Stimulated activated CD4-positive, alpha-beta T cell treated with anti-CD3 and anti-CD28 coated beads, Interleukin-2, amount 100 ng/mL, for 4 hours (primary cell): ENCODE measurements at places on chromosomes 4 and X.
A peak's percentile ranks its signal among the peaks of the same experiment; 100 is the strongest.

GRCh38 chr4:101801958-101802357 lies 11.4 kb downstream of the BANK1 start:
- DNase-seq, result no peak

- no peak for DNase-seq
Observed at GRCh38 chr4:15707363-15707715, 4.5 kb downstream of the BST1 start.

DNA sequence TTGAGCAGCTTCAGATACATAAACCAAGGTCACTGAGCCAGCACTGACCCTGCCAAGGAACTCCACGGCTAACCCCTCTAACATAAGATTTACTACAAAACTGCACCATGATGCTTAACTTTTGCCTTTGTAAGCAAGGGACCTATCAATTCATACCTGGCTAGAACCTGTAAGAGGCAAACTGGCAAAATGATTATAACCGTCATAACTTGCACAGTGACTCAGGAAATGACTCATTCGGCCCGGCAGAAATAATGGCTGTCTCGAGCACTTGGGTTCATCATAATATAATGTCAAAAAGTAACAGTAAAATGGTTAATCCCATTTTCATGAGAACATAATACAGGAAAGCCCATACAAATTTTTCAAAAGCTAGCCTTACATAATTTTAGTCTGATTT lies 17.2 kb downstream of the RASGEF1B start:
- DNase-seq, result peak; percentile 37

DNA sequence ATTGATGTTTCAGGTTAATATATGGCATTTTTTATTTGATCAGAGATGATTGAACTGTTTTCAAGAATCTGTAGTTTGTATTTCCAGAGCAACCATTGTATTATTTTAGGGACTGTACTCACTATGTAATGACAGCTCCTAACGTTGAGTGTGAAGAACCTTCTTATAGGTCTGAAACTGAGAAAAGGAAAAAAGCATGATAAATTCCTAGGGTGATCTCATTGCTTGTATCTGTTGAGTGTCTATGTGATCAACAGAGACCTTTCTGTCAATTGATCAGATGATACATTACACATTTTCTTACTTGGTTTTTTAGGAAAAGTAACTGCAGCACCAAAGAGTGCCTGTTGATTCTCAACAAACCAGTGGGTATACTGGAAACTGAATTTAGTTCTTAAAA lies 40.2 kb downstream of the SEC24B start:
- DNase-seq, result no peak

- DNase-seq, result no peak
Observed at GRCh38 chrX:72573158-72573511, 492 bp upstream of the HDAC8 start.

GRCh38 chr4:31234901-31235300 lies 514.7 kb downstream of the PCDH7 start:
- no peak for DNase-seq

DNA sequence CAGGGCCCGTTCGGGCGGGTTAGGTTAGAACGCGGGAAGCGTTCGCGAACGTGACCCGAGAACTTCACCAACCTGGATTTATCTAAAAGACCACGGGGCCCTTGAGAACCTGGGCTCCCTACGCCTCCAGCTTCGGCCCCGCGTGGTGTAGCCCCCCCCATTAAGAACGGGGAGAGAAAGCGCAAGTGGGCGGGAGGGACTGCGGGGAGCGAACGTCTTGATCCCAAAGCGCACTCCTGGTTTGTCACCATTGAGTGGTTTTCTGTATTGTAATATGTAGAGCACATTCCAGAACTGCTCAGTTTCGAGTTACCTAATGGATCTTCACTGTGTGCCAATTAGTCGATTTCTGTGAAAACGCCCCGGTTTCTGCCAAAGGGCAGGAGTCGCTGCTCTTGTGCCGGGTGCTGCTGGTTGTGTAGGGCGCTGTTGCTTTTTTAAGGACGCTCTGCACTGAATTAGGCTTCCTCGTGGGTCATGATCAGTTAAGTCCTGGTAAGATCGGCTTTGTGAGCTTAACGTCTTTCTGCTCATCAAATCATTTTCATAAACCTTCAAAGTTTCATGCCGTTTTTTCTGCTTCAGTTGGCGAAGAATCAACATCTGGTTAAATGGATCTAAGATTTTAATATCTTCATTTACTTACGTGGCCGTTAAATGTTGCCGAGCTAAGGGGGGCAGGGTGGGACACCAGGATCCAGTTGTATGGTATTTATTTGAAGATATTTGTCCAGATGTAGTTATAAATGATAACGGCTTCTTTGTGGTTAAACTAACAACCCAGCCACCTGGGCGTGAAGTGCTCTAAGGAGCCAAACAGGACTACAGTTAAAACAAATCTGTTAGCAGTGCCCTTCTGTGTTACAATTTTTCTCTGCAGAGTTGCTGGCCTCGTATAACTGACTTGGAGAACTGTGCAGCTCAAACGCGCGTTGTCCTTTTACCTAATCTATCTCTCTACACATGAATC lies 809 bp downstream of the MND1 start:
- DNase-seq, result peak; percentile 47

DNA sequence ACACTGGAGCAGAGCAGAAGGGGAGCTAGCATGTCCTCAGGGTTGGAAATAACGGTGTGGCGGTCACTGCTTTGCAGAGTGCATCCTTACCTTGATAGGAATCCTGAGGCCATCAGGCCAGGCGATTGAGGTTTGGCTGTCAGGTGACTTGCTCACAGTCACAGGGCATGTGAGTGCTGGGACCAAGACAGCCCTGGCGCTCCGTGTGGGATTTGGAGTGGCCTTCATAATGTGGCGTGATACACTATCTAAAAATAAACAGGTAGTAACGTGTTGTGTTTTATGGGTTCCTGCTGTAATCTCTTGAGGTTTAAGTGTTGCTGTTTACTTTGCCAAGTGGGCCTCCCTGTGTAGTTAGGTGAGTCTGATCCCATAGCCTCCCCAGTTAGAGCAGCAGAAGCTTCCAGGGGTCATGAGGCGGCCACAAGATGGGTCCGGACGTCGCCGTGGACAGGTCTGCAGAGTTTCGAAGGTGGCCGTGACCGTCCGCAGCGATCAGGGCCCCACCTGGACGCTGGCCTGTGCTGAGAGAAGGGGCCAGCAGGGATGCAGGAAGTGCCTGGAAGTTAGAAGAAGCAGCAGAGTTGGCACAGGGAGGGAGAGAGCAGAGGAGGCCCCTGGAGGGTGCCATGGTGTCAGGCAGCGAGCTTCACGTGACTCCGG lies 27.7 kb downstream of the RGS12 start:
- no peak for DNase-seq

GRCh38 chr4:182931691-182932345 lies 14.6 kb upstream of the DCTD start:
- no peak for DNase-seq

DNA sequence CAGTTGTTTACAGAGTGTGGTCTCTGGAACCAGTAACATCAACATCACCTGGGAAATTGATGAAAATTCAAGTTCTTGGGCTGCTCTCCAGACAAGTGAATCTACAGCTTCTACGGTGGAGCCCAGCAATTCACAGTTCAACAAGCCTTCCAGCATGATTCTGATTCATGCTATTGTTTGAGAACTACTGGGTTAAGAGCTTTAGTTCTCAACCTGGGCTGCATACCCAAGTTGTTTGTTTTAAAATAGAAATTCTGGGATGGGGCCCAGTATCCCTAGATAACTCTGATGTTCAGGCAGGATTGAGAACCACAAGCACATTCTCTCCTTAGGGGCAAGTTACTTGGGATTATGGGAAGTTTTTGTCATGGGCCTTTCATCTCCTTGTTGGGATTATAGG lies 37.9 kb upstream of the PGK1 start:
- no peak for DNase-seq

DNA sequence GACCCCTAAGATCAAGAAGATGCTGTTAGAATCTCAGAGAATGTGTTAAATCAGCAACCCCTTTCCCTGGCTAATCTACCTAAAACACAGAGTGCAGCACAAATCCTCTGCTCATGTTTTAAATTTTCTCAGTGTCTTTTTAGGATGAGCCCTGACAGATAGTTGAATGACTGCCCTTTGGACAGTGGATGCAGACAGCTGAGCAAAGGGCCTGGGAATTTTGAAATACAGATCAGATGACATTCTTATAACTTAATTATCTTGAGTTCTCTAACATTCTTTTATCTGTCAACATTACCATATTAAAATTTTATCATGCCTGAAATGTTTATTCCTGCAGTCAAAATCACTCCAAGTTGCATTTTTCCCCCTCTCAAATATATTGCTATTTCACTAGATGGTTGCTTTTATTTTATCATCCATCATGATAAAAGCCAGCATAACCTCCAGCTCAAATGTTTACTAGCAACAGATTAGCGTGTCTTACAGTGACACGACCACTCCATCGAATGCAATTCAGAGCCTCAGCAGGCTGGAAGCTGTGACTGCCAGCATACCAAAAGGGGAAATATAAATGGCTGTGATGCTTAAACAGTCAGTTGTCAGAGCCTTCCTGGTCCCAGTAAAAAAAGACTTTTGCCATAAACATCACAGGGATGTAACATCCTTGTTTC lies 22.8 kb upstream of the ARHGAP24 start:
- no peak for DNase-seq

DNA sequence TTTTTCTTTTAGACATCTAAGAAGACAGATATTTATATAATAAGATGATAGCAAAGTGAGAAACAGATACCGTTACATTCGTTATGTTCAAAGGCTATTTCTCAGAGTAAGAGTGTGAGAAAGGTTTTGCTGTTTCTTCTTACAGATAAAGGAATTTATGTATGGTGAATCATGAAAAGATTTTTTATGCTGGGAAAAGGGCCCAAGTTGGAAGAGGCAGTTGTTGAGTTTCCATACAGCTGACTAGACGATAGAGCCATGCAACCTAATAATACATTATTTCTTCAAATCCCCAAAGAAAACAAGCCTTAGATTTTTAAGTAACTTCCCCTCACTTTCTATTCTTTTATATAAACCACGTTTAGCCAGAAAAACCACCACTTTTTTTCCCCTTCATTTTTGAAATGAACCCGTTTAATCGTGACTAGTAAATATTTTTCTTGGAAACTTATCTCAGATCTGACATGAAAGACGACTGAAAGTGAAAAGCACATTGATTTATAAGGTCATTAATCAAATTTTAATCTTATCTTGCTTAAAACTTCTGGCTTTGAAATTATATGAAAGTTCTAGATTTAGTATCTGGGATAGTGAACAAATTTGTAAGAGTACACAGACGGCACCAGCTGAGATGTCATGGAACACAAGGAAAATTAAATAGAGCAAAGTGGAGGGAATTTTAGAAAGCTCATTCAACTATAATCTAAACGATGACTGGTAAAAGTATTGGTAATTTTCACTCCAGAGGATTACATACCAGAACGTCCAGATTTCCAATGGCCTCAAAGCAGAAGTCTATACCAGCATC lies 10.9 kb downstream of the ADH6 start:
- no peak for DNase-seq

- no peak for DNase-seq
Observed at GRCh38 chrX:71606536-71607216, 11.6 kb downstream of the CXCR3 start.

- no peak for DNase-seq
Observed at GRCh38 chr4:139027776-139028175, 12.2 kb downstream of the NOCT start.

DNA sequence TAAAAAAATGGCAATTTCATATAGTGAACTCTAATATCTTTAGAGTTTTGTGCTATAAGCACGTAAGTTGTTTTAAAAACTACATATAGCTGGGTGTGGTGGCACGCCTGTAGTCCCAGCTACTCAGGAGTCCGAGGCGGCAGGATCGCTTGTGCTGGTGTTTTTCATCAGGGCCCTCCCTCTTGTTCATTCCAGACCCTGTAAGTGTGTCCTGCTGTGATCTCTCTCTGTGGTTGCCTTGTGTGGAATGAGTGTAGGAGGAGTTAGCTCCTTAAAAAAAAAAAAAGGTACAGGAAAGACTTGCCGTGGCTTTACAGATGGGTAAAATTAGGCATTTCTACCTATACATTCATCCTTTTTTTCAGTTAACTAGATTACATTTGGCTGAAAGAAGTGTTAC lies 35.4 kb downstream of the RBBP7 start:
- DNase-seq, result no peak

DNA sequence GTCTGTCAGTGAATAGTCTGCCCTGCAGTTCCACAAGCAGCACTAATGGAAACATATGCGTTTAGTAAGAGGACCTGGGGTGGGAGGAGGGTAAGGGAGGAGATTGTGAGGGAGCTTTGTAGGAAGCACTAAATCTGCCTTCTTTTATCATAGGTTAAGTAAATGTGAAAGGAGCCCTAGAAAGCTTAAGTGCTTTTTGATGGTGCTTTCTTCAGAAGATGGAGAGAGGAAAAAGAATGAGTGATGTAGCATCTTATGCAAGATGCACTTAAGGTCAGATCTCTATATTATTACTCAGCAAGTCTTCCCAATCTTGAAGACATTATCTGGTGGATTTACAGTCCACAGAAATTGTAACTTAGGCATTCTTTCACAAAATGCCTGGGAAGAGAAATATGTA lies 322.7 kb downstream of the PDHA2 start:
- no peak for DNase-seq

DNA sequence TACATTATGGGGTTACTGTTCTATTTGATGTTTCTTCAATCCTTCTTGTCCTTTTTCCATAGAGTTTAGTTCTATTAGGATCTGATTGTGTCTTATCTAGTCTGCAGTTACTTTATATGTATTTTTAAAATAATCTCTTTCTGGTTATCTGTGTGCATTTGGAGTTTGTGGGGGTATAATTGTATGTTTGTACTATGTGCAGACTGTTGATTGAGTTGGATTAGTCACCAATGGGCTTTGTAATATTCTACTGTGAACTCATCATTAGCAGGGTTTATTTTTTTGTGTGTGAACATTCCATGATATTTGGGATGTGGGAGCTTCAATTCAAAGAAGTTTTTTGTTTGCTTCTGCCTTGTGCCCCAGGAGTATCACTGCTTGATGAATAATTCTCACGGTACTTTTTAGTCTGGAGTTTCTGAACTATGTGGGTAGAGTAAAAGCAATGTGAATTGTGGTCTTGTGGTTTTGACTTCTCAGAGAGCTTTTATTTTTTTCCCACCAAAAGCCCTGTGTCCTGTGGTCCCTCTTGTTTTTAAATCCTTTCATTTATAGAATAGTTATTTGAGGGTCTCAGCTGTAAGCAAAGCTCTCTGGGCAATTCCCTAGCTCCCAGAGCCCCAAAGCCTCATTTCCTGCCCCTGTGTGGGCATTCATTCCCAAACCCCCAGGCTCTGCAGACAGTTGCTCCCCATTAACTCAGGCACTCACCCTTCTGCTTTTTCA lies 127.8 kb downstream of the PHKA2 start:
- no peak for DNase-seq

GRCh38 chr4:122996350-122996749 lies 74.0 kb upstream of the NUDT6 start:
- DNase-seq, result no peak

- DNase-seq, result no peak
Observed at GRCh38 chr4:124883632-124884031, 171.1 kb upstream of the ANKRD50 start.
